ENCODE measurements at places on chromosomes 1 and 21. TPM values are rescaled to one million over a fixed set of nuclear protein-coding genes. Genes with fewer than 3 reads are reported as not detected.

- DNase-seq: no peak
These were observed 41.5 kb downstream of the LRRC3 start for GRCh38 chr21:44496564-44497550.

GRCh38 chr1:106435269-106435668, 621.2 kb upstream of the PRMT6 start:
- no peak for DNase-seq

ZNF695 gene
- 2.3 TPM for total RNA-seq

IFNGR2 gene
- total RNA-seq: 91.9 TPM

THEMIS2 gene
- 20.2 TPM for total RNA-seq

DNA sequence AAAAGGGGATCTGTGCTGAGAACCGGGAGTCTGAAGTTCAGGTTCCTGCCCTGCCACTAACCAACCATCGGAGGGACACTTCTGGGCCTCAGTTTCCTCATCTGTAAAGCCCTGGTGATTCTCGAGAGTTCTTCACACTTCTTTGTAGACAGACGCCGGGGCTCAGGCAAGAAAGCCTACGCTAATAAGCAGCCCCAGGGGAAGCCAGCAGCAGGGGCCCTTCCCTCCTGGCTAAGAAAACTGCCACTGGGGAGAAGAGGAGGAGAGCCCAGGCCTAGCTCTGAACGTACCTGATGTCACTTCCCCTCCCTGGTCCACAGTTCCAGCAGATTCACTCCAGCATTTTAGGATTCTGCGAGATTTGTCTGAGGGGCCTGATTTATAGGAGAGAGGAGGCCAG, 76.0 kb downstream of the CAMK2N1 start:
- no peak for DNase-seq

VSIG8 gene
- not detected for total RNA-seq

DNA sequence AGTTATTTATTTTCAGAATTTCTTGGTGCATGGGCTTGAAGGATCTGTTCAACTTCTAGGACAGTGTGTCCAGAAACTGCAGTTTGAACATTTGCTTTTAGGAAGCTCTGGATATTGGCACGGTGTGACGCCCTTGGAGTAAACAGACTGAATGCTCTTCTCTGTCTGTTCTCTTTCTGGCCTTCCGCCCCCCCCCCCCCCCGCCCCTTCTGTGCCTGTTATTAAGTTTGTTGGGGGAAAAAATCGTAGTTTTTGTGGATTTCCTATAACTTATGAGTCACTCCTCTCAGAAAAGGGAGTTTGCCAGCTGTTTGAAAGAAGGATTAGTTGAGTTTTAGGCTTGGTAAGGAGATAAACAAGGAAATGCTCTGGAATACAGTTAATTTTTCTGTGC, 1.2 kb downstream of the KCTD3 start:
- DNase-seq: no peak

DNA sequence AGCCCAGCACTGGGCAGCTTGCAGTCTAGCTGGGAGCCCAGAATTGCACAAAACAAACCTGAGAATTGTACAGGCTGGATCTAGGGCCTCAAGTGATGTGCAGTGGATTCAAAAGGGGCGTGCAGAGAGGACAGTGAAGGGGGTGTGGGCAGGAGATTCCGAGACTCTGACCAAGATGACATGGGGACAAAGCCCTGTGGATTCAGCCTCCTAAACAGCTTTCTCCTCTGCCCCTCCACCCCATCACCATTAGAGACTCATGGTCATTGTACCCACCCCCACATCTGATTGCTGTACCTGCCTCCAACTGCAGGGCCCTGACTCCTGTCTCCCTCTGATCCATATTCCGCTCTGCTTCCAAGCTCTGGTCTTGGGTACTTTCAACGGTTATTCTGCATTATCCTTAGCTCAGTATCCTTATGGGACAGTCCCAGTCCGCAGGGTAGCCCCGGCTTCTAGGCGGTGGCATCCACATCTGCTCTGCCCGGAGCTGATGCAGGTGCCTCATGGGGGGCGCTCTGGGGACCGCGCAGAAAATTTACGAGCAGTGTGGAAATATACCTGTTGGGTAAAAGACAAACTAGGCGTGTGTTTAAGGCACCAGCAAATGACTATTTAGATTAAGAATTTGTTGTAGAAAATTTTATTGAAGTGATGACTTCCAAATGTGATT, 1.7 kb upstream of the BMP8A start:
- DNase-seq: no peak

DNA sequence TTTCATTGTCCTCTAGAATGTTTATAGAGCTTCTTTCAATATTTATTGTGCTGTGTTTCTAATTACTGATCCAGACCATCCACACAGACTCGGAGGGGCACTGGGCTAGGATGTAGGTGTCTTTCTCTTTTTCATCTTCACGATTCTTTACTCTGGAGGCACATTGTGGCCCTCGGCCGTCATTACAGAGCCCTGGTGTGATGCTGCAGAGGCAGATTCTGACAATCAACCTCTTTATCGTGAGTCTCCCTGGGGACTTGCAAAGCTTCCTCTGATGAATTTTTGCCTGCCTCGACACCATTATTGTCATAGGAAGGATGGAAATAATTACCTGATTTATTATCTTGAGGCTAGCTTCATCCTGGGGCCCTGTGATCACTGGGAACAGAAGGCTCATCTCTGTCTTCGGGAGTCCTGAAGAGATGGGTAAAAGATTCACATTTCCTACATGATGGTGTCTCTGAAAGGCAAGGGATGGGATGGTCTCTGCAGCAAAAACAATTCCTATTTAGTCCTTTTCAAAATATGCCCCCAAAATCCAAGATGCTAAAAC, 89.4 kb downstream of the SEC16B start:
- DNase-seq: no peak

- no peak for DNase-seq
These were observed 7.5 kb upstream of the PLCH2 start for GRCh38 chr1:2468540-2468939.

DNA sequence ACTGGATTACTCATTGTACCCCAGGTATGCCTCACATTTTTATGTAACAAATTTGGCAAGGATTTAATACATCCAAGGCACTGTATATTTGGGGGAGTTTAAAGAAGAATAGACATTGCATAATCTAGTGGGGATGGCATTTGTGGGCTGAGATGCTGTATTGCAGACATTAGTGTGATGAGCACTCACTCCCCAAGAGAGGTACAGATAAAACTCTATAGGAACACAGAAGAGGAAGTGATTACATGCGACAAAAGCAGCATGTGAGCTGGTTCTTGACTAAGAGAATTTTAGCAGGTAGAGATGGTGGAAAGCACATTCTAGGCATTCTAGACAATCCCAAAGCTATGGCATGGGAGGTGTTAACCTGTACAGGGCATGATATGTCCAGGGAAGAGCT, 24.2 kb upstream of the CDC14A start:
- DNase-seq: no peak

DNA sequence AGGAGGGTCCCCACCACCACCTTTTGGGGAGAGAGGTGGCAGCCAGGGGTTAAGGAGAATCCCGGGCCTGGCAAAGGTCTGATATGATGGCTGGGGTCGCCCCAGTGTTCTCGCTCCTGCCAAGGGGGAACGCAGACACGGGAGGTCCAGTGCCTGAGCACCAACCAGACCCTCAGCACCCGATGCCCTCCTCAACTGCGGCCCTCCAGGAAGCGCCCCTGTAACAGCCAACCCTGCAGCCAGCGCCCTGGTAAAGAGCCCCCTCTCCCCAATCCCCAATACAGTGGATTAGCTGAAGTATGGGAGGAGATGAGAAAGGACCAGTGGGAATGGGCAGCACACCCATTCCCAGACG, 10.4 kb downstream of the ADAMTSL4 start:
- no peak for DNase-seq

SFN gene
- total RNA-seq: not detected

GRCh38 chr1:181262069-181262468, 173.6 kb downstream of the IER5 start:
- DNase-seq: no peak

AGMAT gene
- total RNA-seq: 0.35 TPM

AADACL4 gene
- not detected for total RNA-seq

DNA sequence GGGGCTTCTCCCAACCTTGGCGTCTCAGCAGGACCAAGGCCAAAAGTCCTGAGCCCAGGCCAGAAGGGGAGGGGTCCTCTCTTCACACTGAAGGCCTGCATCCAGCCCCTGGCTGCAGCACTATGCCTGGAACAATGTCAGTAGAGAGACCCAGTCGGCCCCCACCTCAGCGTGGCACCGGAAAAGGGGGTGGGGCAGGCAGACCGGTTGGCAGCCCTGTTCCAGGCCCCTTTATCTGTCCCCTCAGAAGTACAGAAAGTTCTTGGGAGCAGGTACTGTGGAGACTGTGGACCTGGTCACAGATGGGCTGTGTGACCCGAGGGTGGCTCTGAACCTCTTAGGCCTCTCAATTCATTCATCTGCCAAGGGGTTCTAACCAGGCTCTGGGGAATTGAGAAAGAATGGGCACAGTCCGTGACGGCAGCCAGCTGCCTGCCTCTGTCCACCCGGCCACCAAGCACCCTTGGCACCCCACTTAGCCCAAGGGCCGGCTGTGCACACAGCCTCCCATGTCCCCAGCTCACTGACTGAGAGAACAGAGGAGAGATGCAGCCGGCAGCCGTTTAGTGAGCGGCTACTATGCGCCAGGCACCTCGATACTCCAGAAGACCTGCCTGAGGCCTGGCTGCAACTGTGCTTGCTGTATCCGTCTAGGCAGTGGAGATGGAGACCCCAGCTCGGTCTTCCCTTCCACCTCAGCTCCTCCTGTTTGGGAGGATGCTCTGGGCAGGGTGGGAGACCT, 23.9 kb downstream of the RUNX3 start:
- DNase-seq: no peak

- no peak for DNase-seq
These were observed 303.2 kb downstream of the LMX1A start for GRCh38 chr1:165053351-165053750.

DNA sequence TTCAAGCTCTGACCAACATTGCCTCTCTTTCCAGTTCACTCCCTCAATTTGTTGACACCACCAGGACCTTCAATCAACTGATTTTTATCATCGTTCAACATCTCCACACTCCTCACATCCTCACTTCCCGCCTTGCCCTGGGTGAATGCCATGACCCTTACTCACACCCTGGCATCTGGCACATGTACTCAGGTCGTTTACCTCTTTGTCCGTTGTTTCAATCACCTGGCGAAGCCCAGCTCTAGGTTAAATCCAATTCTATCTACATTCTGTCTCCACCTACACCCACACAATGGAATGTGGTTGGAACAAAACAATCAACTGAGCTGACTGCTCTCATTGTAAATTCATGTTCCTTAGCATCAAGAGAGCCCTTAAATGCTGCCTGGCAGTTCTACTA, 24.2 kb upstream of the TBX15 start:
- DNase-seq: no peak

OR6K3 gene
- total RNA-seq: not detected

C1orf21 gene
- total RNA-seq: 28.1 TPM

DNA sequence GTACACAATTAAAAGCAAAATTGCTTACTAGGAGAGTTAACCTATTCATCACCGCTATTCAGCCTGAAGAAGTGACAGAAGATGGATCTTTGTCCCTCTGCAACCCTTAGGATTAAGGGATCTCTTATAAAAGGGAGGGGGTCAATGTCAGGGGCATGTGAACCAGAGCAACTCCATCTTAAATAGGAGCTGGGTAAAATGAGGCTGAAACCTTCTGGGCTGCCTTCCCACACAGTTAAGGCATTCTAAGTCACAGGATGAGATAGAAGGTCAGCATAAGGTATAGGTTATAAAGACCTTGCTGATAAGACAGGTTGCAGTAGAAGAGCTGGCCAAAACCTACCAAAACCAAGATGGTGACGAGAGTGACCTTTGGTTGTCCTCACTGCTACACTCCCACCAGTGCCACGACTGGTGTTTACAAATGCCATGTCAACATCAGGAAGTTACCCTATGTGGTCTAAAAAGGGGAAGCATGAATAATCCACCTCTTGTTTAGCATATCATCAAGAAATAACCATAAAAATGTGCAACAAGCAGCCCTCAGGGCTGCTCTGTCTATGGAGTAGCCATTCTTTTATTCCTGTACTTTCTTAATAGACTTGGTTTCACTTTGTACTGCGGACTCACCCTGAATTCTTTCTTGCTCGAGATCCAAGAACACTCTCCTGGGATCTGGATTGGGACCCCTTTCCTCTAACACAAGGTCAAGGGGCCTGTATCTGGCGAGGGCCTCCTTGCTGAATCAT, 35.3 kb upstream of the NEK2 start:
- DNase-seq: no peak

DNA sequence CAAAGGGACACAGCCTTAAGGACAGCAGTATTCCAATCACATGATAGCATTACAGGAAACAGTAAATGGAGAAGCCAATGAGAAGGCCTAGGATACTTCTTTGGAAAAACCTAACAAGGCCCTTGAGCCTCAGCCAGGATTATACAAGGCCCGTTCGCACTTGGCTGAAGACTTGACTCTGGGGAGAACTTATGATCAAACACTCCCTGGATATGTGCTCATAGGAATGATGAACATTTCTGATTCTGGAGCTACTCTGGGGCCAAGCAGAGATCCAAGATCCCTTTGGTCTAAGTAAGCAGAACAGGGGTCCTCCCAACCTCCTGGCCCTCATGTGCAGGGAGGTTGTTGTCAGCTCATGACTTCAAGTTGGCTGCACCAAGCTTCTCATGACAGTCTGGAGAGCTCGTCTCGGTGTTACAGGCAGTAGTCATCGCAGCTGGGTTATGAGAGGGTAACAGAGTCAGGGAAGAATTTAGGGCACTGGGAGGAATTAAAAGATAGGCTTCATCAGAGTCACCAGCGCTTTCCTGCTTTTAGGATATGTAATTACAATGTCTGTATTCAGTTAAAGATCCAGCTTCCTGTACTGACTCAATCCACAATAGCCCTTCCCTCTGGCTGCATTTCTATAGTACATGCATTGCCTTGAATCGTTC, 92.5 kb upstream of the IRF2BP2 start:
- no peak for DNase-seq

GRCh38 chr1:13751458-13751871, 51.5 kb downstream of the PRDM2 start:
- DNase-seq: no peak

GRCh38 chr1:103525607-103526507, at the start of gene RNPC3:
Gene RNPC3, plus strand, starts transcription at chr1:103525699. Its CDS starts 372 bp downstream, at chr1:103526071.
- peak; percentile 88 for DNase-seq

GRCh38 chr1:92169214-92170005, 48.3 kb upstream of the C1orf146 start:
- no peak for DNase-seq

DNA sequence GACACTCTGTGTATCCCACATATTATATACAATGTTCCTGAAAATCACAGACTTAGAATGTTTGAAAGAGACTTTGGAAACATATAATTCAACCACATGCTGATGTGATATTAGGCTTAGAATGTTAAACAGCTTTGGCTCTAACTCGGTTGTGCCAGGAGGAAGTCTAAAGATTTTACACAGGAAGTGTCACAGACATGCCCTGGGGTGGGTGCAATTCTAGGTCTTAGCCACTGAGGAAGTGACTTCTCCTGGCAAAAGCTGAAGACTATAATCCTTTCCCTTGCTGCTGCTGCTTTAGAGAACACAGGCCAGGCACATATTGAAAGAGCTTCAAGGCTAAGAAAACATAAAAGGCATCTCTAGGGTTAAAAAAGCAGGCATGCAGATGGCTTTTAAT, 51.0 kb downstream of the RPL5 start:
- DNase-seq: no peak

GRCh38 chr1:77744576-77744975, 15.1 kb downstream of the USP33 start:
- DNase-seq: no peak

MAP10 gene
- 1.3 TPM for total RNA-seq

GRCh38 chr1:55741516-55741915, 526.4 kb upstream of the USP24 start:
- no peak for DNase-seq

S100B gene
- not detected for total RNA-seq

GRCh38 chr1:224880593-224881307, 48.7 kb upstream of the DNAH14 start:
- no peak for DNase-seq

Data from glomerular endothelial cell (primary cell).